ENCODE measurements at places on chromosomes 4 and X.

DNA sequence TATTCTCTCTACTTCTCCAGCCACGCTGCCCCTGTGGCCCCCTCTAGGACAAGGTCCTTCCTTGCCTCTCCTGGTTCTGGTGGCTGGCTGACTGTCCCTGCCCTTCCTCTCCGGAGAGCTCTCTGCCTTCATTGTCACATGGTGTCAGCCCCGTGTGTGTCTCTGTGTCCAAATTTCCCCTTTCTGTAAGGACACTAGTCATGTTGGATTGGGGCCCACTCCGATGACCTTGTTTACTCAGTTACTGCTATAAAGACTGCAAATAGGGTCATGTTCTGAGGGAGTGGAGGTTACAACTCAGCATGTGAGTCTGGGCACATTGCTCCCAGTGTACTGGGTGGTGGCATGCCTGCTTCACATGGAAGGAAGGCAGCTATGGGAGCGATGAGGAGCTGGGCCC lies 129.5 kb upstream of the PSAPL1 start:
- no peak for DNase-seq

DNA sequence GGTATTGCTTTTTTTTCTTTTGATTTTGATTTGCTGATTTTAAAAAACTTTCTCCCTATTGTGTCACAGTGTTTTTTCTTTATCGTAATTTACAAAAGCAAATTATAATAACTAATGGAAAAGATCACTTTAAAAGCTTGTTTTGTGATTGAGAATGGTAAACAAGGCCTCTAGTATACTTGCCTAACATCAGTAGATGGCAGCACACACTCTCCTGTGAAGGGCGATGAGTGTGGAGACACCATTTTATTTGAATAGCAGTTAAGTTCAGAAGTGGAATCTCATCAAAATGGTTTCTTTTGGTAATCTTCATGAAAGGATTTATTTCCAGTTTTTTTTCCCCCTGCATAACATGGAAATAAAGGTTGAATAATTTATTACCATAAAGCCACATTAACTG lies 72.3 kb downstream of the PAK3 start:
- DNase-seq: peak; percentile 24

DNA sequence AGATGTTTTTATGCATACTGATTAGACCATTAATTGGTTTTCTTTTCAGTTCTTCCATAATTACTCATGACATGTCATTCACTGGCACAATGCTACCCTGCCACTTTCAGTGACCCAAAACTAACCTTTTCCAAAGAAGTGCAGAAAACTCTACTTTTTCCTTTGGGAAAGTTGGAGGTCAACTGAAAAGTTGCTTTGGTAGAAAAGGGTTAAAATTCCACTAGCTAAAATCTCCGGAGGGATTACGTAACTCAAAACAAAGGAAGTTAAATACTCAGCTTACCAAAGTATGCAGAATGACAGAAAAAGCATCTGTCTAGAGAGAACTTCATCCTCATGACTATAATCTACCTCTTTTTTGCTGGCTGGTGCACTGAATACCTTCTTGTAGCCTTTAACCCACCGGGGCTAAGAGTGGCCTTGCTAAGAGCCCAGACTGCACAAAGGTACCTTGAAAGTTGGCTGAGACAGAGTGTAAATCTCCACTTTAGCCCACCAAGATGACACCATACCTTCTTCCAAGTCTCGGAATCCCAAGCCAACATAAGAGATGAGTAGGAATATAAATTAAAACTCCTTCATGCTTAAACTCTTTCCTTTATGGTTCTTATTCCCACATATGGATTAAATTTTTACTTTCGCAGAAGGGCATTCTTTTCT lies 1099.5 kb upstream of the INTU start:
- DNase-seq: peak; percentile 8

- DNase-seq: no peak
Observed at GRCh38 chr4:188332265-188332664, 193.0 kb downstream of the TRIML1 start.

GRCh38 chr4:5995901-5996623 lies 22.2 kb downstream of the C4orf50 start:
- DNase-seq: no peak

DNA sequence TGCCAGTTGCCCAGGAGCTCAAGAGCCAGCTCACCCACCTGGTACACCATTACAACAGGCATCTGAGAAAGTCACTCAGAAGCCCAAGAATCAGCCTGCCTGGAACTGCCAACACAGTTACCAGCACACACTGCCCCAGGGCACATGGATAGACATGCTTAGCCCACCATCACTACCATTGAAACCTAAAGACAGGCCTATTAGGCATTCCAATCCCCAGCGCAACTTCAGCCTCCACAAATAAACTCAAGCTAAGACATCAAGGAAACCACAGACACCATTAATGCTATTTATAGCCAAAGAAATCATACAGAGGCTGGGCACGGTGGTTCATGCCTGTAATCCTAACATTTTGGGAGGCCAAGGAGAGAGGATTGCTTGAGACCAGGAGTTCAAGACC lies 42.3 kb downstream of the ATRX start:
- no peak for DNase-seq

DNA sequence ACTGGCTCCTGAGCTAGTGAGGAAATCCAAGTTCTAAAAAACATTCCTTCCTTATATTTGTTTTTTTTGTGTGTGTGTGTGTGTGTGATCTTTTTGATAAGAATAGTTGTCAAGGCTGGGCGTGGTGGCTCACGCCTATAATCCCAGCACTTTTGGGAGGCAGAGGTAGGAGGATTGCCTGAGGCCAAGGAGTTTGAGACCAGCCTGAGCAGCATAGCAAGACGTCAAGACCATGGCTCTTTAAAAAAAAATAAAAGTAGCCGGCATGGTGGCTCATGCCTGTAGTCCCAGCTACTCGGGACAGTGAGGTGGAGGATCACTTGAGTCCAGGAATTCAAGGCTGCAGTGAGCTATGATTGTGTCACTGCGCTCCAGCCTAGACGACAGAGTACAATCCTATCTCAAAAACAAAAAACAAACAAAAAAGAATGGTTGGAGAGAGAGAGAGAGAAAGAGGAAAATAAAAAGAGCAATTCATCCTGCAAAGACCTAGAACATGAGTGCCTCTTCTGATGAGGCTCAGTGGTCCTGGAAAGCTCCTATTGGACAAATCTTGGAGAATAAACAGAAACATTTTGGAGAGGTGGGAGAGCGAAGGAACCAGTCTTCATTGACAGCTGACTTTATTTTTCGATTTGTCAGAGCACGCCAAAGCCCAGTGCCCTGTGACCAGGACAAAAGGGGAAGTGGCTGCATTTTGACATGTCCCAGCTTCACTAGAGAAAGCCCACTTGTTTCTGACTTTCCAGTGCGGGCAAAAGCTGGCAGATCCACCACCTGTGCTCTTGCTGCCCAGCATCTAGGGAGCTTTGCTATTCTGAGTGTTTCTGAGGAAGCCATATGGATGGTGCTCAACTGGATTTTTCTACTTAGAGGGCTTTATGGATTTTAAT lies 244.7 kb downstream of the PALLD start:
- DNase-seq: no peak

- no peak for DNase-seq
Observed at GRCh38 chr4:179248821-179249220, 1806.6 kb upstream of the AGA start.

DNA sequence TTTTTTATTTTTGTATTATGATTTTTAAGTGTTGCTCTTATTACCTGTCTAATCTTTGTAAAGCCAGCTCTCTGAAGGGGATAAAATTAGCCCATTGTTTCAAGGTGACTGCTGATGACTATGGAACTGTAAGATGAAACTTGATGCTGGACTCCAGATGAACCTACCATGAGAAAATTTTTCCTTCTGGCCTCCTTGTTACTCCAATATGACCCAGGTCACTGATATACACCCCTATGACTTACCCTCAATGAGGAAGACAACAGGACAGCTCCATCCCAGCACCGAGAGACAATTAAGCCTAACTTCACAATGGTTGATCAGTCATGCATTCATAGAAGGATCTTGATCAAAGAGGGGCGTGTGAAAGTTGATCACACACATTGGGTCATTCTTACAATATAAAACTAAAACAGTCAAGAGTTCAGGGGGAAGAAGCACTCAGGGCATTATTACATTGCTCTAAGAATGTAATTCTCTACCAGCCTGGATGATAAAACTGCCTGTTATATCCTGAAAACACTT lies 230.8 kb upstream of the AGTR2 start:
- DNase-seq: no peak

DNA sequence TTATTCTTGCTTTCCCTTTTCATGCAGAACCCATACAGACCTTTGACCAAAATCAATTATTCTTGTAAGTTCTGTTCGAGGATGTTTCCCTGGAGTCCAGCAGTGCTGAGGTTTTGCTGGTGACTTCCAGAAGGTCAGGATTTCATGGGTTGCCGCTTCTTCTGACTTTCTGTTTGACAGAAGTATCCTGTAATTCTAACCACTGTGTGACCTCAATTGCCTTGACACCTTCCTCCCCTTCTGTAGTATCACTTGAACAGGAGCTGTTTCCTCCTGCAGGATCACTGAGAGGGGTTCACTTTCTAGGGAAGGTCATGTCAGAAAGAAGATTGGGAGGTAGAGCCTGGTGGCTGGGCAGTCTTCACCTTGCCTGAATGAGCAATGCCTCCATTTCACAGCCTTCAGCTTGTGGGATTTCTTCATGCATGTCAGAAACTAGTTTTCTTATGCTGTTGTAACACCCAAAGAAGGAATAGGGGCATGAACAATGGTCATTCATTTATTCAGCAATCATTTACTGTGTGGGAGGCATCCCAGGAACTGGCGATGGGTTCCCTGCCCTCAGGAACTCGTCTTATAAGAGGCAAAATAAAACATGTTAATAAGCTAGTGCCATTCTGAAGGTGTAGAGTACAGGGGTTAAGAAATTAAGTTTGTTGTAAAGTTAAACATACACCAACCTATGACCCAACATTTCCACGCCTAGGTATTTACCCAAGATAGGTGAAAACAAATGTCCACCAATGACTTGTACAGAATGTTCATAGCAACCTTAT lies 205.9 kb downstream of the SOWAHB start:
- no peak for DNase-seq

- DNase-seq: peak; percentile 36
Observed at GRCh38 chr4:21749924-21750323, 198.6 kb downstream of the KCNIP4 start.

Data from MCF 10A (cell line).